ENCODE measurements at places on chromosomes 7 and 10. TPM values are rescaled to one million over a fixed set of nuclear protein-coding genes. Genes with fewer than 3 reads are reported as not detected.

The CHST3 gene
- total RNA-seq, result 17.1 TPM

The SVOPL gene
- total RNA-seq, result not detected

The SPDYE3 gene
- total RNA-seq, result not detected

The ASZ1 gene
- total RNA-seq, result not detected

The SLC26A4 gene
- 0.62 TPM for total RNA-seq

The PLCE1 gene
- total RNA-seq, result under 0.01 TPM

Measured in hair follicular keratinocyte (primary cell).